Stimulated activated naive CD4-positive, alpha-beta T cell treated with Interleukin-2 at 50 U/mL for 16 hours (primary cell): ENCODE measurements at places on chromosomes 3 and 15.

DNA sequence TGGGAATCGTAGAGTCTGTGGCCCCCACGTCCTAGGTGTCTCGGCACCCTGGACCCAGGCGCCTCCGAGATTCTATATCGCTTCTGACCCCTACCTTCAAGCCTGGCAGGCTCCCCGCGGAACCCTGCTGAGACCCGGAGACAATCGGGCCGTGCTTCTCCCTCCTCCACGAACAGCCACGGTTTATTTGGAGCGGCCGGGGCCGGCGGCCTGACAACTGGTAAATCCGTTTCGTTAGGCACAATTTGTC lies 1.4 kb downstream of the GATA2 start:
- DNase-seq = no peak

- no peak for DNase-seq
These were observed 233.1 kb upstream of the PLSCR5 start for GRCh38 chr3:146838221-146838620.

GRCh38 chr3:186909078-186909853 lies 21.1 kb upstream of the ST6GAL1 start:
- peak; percentile 78 for DNase-seq

DNA sequence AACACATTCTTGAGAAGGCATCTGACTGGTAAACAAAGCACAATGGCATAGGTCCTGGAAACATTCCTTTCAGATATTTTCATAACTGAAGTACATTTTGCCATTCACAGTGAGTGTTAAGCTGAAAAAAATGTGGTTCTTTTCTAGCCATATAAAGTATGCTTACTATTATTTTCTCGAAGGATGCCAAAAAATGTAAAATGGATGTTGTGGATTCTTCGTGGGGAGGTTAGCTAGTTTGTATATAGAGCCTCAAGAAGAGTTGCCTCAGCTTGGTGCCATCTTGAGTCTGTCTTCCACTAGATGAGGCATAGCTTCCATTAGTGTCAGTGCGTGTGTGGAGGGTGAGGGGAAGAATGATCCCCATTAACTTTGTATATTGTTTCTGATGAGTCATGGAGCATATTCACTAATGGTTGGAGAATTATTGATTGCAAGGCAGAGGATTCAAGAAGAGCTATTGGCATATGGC lies 4.1 kb downstream of the MBNL1 start:
- DNase-seq = peak; percentile 31

DNA sequence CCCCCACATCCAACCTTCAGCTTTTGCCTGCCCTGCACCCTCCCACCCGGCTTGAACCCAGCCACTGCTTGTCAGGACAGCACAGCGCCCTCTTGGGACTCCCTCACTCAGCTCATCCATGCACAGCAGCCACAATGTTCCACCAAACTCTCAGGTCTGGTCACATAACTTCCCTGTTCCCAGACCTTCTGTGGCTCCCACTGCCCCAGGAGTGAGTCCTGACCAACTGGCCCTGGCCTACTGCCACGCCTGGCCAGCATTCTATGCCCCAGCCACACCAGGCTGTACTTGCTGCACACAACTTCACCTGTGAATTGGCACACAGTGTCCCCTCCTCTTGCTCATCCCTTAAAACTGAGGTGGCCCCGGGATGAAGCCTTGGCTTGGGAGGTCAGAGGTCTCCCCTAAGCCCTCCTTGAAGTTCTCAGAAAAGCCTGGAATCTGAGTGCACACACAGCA lies 21.0 kb downstream of the PLXNB1 start:
- DNase-seq = no peak

DNA sequence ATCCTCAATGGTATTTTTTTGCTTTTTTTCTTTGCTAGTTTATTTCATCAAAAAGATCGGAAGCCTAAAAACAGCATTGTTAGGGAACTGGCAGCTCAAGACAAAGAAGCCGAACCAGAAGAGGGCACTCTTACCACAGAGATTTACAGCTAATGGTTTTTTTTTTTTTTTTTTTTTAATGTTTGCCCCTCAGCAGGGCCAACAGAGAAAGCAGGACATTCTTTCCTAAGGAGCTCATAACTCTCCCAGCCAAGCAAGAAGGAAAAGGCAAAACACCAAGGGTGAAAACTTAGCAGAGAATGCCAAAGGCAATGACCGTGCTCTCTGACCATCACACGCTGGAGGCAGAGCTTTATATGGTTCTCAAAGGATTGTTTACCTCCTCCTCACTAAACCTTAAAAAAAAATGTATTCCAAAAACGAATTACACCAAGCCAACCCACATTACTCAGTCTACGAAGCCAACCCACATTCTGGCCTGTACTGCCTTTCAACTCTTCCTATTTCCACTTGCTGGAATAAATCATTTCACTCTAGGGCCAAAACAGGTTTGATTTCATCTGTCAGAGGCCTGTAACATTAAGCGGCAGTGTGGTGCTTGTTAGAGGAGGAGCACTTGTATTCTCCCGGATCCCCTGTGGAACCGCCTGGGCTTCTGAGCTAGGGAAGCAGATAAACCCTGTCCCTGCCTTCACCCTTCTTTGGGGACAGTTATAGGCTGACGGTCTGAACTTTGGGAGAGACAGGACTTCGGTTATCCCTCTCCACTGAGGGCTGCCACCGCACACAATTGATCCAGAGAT lies 35.6 kb upstream of the GYG1 start:
- no peak for DNase-seq

GRCh38 chr3:159650726-159651125 lies 337.9 kb upstream of the IL12A start:
- no peak for DNase-seq

DNA sequence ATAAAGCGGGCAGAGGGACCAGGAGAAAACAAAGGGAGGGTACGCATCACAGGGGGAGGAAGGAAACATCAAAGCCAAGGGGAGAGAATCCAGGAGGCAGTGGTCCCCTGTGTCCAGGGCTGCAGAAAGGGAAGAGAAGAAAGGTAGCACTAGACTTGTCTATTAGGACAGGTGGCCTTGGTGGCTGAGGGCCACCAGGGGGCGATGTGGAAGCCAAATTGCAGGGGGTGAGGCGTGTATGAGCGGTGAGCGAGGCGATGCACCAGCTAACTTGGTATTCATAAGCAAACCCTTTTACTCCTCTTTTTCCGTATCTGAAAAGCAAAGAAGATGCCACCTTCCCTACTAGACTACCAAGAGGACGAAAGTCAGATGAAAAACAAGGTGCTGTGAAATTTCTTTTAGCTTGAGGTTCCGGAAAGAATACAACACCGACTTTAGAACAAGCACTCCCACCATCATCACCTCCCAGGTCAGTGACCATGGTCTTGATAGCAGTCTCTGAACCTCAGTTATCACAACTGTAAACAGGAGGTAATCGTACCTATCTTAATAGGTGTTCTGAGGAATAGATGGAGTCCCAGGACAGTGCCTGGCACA lies 654.4 kb upstream of the ADAMTS9 start:
- DNase-seq = no peak

- no peak for DNase-seq
These were observed 9.3 kb downstream of the ARHGEF26 start for GRCh38 chr3:154130540-154130939.

DNA sequence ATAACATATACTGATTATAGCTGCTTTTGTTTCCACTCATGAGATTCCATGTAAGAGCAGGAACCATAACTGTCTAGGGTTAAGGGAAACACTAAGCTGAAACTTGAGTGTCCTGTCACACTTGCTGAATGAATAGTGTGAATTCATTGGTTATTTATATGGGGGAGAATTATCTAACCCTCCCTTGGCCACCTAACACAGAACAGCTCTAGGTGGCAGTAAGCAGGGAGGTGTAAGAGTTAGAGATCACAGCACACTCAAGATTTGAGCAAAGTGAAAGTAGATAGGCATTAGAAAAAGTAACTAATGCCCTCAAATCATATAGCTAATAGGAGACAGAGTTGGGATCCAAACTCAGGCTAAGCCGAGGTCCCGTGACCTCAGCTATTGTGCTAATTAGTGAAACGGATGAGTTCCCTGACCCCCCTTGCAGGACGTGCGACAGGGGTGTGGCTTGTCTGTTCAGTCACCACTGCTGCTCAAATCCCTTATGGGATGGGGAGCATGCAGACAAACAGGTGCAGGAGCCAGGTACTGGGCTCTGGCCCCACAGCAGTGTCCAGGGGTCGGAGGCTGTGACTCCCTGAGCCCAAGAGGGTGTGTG lies 27.7 kb upstream of the ANO10 start:
- DNase-seq = no peak

- no peak for DNase-seq
These were observed 85.5 kb downstream of the DMXL2 start for GRCh38 chr15:51536965-51537574.

- DNase-seq = no peak
These were observed 343.5 kb downstream of the PDCD6IP start for GRCh38 chr3:34141841-34142337.

DNA sequence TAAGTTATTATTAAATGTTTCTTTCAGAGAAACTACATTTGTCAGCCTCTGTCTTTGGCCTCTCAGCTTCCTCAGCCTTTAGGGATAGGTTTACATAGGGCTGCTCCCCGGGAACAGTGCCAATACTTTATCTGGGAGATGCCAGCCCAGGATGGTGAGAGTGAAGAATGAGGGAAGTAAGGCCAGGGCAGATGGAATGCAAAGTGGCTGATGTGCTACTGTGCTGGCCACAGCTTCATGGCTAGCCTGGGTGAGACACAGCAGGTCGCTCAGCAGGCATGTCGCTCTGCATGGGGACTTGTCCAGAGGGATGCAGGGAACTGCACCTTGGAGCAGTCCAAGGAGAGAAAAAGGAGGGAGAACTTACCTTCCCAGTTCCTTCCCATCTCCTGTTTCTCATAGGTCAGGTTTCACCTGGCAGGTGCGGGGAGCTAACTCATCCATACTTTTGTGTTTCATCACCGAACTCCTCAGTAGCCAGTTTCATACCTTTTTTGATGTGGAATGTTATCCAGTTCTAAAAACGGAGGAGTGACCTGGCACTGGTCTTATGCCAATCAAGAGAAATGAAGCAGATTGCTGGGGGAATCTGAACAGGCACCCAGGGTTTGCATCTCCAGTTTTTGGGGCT lies 30.9 kb upstream of the C15orf39 start:
- DNase-seq = no peak

DNA sequence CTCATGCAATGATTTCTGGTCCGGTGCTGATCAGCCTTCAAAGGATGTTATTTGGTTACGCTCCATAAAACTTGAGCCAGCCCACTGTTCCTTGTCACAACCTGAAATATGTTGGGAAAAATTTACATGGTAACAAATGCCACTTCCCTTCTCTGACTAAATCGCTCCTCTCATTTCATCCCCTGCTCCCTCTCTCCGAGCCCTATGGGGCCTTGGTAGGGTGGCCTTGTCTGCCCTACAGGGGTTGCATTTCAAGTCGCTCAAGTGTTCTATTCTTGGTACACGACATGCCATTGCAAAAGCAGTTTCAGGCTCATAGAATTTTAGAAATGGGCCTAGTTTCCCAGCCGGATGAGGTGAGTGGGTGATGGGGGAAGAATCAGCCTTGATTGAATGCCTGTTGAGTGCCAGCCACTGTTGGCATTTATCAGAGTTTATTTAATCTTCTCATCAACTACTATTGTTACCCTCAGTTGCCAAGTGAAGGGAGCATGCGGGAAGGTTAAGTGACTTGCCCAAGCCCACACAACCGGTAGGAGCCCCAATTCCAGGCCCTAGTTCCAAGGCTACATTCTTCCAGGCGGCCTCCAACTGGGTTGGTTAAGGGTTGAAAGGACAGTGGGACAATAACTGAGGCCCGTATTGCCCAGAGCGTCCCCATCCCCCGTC lies 961 bp upstream of the ABHD2 start:
- no peak for DNase-seq

- DNase-seq = no peak
These were observed 135.1 kb upstream of the UBP1 start for GRCh38 chr3:33575311-33575710.
